ENCODE measurements at places on chromosomes 4 and X. TPM values are rescaled to one million over a fixed set of nuclear protein-coding genes. Genes with fewer than 3 reads are reported as not detected.
A peak's percentile ranks its signal among the peaks of the same experiment; 100 is the strongest.

DNA sequence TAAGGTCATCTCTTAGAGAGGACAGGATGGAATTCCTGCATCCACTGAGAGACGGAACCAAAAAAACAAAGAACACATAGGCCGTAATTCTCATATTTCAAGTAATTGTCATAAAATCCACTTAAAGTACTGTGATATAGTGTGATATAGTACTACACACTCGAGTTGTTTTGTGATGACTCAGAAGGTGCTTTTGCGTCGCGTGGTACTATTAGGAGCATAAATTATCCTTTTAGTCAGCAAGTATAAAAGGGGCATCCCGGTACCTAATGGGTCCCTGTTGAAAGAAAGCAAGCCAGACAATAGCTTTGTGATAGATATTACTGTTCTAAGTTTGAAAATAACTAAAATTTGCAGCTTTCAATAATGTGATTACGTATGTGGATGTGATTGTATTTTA lies 55.3 kb downstream of the GPR143 start:
- DNase-seq = no peak

TRAM1L1 gene
- 14.3 TPM for polyA plus RNA-seq

- no peak for DNase-seq
Measured at GRCh38 chr4:75107755-75108612, 175.1 kb downstream of the PARM1 start.

PAGE2B gene
- polyA plus RNA-seq = not detected

DNA sequence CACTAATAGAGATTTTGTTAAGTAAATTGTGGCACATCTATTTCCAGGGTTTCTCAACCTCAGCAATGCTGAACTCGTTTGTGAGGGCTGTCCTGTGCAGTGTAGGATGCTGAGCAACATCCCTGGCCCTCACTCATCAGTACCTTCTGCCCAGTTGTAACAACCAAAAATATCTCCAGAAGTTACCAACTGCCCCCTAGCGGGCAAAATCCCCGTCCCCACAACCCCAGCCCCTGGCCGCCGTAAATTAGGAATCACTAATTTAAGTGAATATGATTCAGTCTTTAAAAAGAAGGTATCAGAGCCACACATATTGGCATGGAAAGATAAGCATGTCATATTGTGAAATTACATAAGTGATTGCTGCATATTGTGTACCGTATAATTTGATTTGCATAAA lies 123.4 kb downstream of the ASB9 start:
- DNase-seq = no peak

DNA sequence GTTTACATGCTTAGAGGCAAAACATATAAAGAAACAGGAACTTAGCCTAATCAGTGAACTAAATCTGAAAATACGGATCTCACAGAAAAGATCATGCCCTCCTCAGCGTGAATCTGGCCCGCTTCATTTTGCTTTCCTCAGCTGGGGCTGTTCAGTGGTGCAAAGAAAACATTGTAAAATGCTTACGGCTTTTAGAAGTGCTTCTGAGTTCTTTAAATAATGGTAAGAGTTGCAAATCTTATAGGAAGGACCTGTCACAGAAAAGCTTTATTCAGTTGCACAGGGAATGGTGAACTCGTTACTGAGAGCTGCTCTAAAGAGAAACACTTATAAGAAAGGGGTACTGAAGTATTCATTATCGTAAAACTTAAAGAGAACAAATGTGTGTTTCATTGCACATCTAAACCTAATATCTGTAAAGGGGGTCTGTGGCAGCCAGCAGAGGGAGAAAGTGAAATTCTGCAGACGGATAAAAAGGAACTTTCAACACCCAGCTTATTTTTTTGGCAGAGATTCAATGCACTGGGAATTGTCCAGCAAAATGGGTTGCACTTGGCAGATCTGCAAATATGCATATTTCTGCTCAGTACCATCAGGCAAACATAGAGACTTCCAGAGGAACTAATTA lies 139.2 kb upstream of the ANK2 start:
- DNase-seq = peak; percentile 63

ARR3 gene
- polyA plus RNA-seq = 0.56 TPM

GRCh38 chr4:161760008-161760407 lies 403.8 kb downstream of the FSTL5 start:
- DNase-seq = no peak

DNA sequence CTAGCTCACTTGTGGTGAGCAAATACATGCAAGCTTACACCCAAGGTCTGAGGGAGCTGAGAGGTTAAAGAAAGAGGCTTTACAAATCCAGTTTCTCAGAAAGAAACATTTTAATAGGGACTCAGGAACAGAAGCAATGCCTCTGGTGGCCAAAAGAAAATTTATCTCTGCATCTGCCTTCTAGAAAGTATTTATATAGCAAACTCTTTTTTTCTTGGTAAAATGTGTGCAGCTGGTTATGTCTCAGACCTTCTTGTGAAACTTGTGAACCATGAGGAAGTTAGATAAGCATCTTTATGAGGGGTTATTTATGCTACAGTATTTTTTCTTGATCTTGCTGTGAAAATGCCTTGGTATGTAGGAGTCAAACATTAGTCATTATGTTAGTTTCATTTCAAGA lies 48.5 kb upstream of the CYSLTR1 start:
- no peak for DNase-seq

DNA sequence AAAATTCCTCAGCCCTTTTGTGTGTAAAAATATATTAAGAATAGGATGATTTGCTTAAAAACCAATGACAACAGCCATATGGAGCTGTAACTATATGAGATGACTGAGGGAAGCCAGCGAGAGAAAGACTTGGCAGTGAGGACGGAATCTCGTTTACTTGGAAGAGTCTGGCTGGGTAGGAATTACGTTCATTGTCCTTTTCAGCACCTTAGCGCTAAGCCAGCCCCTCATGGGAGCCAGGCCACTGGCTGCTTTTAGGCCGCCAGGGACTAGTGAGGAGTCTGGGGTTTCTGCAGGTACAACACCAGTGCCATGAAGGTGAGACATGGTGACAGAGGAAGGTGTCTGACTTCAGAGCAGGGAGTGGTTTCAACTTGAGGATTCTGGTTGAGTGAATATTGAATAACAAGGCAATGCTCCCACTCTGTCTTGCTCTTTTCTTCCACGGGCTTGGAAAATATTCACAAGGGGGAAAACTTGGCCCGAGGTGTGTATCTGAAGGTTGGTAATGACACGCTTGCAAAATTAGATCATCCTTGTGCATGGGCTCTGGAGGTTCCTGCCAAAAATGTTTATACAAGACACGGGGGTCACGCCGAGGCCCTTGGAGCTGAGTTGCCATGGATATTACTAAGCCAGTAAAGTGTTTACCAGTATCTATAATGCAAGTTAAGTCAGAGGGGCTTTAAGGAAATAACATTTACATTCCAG lies 17.4 kb downstream of the KLF3 start:
- DNase-seq = peak; percentile 63

C4orf51 gene
- not detected for polyA plus RNA-seq

GRCh38 chrX:13285693-13286092 lies 34.2 kb downstream of the ATXN3L start:
- DNase-seq = no peak

DNA sequence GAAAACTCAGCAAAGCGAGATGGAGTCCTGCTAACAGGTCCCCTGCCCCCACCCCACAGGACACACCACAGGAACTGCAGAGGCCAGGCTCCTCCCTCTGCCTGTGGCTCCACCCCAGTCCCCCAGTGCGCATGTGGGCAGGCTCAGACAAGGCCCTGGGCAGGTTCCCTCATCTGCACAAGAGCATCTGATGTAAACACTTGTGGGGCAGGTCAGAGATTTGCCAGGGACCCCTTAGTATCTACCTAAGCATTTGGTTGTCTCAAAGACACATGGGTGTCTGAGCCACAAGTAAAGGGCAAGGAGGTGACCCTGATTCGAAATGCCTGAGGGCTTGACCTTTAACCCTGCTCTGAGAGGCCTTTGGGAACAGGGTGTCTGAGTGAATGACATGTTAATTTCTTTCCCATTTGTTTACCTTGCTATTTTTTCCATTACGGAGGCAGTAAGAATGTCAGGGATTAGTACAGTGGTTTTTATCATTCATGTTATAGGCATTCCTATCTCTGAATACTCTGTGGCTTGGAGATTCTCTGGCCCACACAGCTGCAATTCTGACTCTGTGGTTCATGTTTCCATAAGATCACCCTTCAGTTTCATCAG lies 85.3 kb downstream of the ZNF518B start:
- no peak for DNase-seq
